CD4-positive, alpha-beta T cell treated with Interleukin-21 for 1 hour (primary cell): ENCODE measurements at places on chromosomes 4 and X.

DNA sequence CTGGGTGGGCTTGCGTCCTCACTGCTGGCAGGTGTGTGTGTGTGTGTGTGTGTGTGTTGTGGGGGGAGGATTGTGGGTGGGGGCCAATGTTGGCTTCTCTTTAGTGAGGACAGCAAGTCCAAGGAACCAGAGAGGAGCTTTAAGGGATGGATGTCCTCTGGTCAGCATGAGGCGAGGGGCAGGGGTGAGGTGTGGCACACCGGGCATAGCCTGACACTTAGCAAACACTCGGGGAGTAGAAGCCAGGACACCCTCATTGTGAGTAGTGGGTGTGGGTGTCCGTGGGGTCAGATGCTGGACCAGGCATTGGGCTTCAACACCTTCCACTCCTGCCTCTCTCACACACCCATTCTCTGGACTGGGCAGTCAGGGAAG lies 2.8 kb downstream of the SORCS2 start:
- no peak for DNase-seq

DNA sequence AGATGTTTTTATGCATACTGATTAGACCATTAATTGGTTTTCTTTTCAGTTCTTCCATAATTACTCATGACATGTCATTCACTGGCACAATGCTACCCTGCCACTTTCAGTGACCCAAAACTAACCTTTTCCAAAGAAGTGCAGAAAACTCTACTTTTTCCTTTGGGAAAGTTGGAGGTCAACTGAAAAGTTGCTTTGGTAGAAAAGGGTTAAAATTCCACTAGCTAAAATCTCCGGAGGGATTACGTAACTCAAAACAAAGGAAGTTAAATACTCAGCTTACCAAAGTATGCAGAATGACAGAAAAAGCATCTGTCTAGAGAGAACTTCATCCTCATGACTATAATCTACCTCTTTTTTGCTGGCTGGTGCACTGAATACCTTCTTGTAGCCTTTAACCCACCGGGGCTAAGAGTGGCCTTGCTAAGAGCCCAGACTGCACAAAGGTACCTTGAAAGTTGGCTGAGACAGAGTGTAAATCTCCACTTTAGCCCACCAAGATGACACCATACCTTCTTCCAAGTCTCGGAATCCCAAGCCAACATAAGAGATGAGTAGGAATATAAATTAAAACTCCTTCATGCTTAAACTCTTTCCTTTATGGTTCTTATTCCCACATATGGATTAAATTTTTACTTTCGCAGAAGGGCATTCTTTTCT lies 1099.5 kb upstream of the INTU start:
- no peak for DNase-seq

DNA sequence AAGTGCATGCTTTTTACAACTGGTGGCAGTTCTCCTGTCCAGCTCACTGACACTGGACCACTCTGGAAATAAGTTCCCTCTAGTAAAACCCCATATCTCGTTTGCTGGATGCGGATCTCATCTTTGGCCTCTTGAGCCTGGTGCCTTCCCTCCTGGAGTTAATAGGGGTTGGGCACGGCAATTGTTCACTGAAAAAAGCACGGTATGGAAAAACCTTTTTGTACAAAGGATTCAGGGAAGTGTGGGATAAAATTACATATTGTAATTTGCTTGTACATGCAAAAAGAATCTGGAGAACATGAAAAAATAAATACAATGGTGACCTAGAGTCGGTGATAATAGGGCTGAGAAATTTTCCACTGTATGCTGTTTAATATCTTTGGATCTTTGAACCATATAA lies 30.6 kb downstream of the TBC1D9 start:
- no peak for DNase-seq

DNA sequence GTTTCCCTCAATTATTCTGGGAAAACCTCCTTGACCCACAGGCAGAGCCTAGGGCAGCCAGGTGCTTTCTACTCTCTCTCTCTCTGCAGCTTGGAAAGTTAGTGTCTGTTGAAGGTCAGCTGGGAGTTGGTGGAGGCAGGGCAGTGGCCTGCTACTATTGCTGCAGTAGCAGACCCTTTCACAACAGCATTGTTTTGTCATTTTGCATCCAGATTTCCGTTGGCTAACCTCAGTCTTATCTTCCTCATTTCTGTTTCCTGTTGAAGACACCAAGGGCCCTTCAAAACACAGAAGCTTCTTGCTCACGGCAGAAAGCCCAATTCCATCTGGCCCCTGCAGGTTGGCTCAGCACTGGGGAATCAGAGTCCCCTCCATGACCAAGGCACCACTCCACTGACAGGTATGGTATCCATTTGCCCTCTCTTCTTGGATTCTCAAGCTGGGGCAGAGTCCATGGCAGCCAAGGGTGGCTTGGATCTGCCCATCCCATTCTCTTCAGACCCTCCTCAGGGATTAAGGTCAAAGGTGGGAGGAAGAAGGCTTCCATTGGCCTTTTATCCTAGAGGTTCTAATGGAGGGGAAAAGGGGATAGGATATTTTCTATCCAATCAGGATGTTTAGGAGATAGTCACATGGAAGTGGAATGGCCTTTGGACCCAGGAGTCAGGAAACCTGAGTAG lies 24.6 kb downstream of the VSIG4 start:
- DNase-seq, result peak; percentile 28

DNA sequence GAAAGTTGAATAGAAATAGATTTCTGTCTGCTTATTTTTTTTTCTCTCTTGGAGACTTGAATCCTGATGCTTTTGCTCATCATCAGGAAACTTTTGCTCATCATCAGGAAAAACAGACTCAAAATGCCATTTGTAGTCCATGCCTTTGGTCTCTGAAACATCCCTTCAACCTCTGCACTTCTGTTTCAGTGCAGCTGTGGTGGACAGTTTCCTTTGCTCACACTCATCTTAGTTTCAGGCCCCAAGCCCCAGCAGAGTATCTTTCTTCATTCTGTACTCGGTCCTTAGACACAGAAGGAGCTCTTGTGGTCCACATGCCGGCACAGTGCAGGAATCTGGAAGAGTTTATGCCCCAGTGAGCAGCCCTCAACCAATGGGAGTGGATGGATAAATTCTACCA lies 337.9 kb downstream of the PPP3CA start:
- no peak for DNase-seq

- no peak for DNase-seq
Measured at GRCh38 chr4:64271601-64272081, 137.6 kb downstream of the TECRL start.

- DNase-seq, result no peak
Measured at GRCh38 chr4:1765409-1766072, 27.6 kb upstream of the FGFR3 start.

GRCh38 chrX:6325437-6325836 lies 96.8 kb upstream of the NLGN4X start:
- DNase-seq, result no peak

DNA sequence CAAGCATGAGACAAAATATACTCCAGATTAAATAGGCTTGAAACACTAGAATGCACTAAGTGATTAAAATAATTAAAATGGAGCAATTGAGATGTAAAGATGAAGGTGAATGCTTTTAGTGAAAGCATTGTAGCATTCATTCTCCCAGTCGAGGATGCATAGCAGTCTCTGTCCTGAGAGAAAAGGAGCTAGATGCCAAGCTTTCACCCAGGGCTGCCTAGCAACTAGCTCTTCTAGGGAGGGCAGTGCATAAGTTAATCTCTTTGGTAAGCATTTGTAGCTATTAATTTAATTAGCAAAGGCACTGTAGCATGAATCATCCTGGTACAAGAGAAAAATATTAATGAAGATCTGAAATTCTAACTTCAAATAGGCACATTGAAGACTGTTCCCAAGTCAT lies 1014.8 kb downstream of the C4orf33 start:
- no peak for DNase-seq
